Naive thymus-derived CD8-positive, alpha-beta T cell (primary cell): ENCODE measurements at places on chromosomes 6 and 20. TPM values are rescaled to one million over a fixed set of nuclear protein-coding genes. Genes with fewer than 3 reads are reported as not detected.

DNA sequence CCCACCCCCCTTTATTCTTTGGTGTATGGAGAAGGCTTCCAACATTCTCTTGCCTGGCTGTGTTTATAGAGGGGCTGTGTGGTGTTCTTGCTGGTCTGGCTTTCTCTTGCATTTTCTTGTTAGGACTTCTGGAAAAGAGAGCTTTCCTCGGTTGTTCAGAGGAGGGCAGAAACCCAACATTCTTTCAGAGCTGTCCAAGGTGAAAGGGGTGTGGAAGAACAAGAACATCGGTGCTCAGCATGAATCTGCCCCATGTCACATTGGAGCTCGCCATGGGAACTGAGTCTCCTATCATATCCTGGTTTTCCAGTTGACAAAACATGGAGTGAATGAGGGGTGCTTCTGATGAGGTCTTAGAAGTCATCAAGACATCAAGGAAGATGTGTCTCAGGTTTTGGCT is 281.8 kb downstream of the RNF144B start:
- DNase-seq, result no peak

DNA sequence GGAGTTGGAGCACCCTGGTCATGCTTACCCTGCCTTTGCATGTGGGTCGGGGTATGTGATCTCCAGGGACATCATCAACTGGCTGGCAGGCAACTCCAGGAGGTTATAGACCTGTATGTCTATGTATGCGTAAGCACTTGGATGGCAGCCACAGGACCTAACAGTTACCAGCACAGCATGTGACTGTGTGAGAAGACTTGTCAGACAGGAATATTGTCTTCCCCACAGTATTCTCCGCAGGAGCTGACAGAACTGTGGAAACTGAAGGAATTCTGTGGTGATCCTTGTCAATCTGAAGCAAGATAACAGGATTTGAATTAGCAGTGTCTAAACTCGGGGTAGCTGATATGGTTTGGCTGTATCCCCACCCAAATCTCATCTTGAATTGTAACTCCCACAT is 59.2 kb downstream of the TMEM244 start:
- no peak for DNase-seq

DNA sequence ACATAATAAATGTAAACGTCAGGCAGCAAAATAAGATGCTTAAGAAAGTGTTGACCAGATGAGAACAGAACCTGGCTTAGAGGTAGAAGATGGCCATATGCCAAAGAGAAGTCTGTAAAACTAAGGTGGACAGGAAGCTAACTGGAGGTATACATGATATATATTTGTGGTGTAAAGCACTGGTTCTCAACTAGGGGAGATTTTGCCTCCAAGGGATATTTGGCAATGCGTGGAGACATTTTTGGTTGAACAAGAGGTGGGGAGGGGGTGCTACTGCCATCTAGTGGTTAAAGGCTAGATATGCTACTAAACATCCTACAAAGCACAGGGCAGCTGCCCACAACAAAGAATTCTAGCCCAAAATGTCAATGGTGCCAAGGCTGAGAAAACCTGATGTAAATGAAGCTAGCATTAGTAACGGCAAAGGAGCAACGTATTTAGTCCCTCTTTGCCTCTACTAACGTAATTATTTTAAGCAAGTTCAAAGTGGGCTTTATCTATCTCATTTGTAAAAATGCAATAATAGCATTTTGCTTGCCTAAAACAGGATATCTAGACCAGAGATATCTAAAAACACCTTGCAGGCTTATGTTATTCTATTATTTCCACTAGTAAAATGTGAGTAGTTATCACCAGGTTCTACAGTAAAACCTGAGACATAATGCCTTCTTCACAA is 182.6 kb downstream of the RNGTT start:
- peak; percentile 7 for DNase-seq

- DNase-seq, result no peak
These were observed 553.3 kb downstream of the C6orf118 start for GRCh38 chr6:164756142-164756541.

- no peak for DNase-seq
These were observed 516.7 kb downstream of the HDGFL1 start for GRCh38 chr6:23086100-23086499.

GRCh38 chr6:147207837-147208754 is 3.9 kb downstream of the STXBP5 start:
- DNase-seq, result no peak

- DNase-seq, result no peak
These were observed 29.5 kb downstream of the KIF25 start for GRCh38 chr6:168026925-168027324.

GRCh38 chr20:38728911-38729642 is 4.8 kb downstream of the SLC32A1 start:
- no peak for DNase-seq

DNA sequence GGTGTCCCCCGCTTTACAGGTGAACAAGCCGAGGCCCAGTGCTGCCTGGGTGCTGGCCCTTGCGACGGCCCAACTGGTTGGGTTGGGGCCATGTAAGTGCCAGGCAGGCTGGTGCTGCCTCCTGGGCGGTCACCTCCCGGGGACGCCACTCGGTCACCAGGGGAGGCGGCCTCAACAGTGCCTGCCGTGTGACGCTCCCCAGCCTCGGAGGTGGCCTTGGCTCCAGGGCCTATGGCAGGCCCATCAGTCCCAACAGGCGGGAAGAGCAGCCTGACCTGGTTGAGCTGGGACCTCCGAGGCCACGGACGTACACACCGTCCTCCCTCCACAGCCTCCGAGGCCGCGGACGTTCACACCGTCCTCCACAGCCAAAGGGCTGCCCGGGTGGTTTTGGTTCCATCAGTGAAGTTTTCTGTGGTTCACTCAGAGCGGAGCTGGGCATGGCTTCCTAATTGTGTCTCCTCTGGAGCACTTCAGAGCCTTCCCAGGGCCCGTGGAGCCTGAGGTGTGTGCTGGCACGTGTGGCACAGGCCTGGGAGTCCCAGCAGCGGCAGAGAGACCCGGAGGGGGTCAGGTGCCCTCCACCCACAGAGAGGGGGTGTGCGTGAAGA is 19.3 kb upstream of the SLCO4A1 start:
- no peak for DNase-seq

- DNase-seq, result no peak
These were observed 147.9 kb upstream of the PRND start for GRCh38 chr20:4573564-4574355.

DNA sequence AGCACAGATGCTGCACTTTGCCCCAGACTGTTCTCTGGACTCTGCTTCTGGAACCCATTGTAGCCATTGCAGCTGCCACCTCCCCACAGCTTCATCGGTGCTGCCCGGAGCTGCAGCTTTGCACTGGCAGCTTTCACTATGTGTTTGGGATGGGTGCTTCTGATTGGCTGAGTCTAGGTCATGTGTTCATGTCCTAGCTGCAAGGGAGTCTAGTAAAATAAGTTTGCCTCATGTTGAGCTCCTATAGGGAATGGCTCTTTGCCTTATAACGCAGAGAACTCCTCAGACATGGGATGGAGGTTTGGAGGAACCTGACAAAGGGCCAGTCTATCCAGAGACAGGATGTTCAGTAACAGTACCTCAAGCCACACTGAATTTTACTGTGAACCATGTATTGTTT is 268.0 kb downstream of the BMP7 start:
- DNase-seq, result no peak

- no peak for DNase-seq
These were observed 30.1 kb upstream of the SH3BGRL2 start for GRCh38 chr6:79600812-79601609.

- DNase-seq, result no peak
These were observed 109.9 kb upstream of the MCHR2 start for GRCh38 chr6:100103931-100104330.

- no peak for DNase-seq
These were observed 11.1 kb downstream of the KCNB1 start for GRCh38 chr20:49471397-49471796.

- DNase-seq, result no peak
These were observed 29.7 kb upstream of the FAM50B start for GRCh38 chr6:3819161-3820110.

- DNase-seq, result no peak
These were observed 73.9 kb downstream of the AHI1 start for GRCh38 chr6:135423649-135424128.

- no peak for DNase-seq
These were observed 105.7 kb upstream of the LGSN start for GRCh38 chr6:63425493-63425892.

DNA sequence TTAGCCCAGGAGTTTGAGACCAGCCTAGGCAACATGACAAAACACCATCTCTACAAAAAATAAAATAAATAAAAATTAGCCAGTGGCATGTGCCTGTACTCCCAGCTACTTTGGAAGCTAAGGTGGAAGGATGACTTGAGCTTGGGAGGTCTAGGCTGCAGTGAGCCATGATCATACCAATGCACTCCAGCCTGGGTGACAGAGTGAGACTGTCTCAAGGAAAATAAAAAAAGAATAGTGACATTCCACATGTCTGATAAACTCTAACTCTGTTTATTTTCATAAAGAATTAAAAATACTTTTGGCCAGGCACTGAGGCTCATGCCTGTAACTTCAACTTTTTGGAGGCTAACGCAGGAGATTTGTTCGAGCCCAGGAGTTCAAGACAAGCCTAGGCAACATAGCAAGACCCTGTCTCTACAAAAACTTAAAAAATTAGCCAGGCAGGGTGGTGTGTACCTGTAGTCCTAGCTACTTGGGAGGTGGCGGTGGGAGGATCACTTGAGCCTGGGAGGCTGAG is 115.1 kb downstream of the GJA1 start:
- DNase-seq, result no peak

Gene CST7
- total RNA-seq, result 5.5 TPM

Gene NEU1
- 15.8 TPM for total RNA-seq

Gene ULBP2
- not detected for total RNA-seq
